ENCODE measurements at places on chromosomes 3 and 15.

DNA sequence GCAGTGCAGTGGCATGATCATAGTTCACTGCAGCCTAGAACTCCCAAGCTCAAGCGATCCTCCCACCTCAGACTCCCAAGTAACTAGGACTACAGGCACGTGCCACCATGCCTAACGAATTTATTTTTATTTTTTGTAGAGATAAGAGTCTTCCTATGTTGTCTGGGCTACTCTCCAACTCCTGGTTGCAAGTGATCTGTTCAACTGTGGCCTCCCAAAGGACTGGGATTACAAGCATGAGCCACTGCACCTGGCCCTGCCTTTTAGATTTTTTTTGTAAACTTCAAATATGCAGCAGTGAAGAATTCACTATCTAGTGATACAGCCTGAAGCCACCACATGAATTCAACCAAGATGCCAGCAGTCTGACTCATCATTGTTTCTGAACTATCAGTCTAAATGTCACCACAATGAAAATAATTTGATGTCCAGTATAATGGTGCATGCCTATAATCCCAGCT, 32.7 kb downstream of the UBXN7 start:
- DNase-seq = no peak

DNA sequence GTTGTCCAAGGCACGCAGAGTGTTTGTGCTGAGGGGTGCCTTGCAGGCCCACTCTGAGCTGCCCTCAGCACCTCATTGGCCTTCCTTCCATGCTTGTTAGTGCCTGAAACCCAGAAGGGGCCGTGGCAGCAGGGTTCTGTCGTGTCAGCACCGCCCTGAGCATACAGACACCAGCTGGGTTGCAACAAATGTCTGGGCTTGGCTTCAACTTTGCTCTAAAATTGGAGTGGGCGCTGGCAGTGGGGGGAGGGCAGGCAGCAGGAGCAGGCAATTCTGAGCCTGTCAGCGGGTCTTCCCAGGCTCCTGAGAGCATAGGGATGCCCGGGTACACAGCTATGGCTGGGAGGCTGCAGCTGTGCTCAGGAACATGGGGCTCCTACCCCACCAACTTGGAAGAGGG, 464.3 kb downstream of the EPHA3 start:
- no peak for DNase-seq

- DNase-seq = no peak
These were observed 55.8 kb downstream of the HHLA2 start for GRCh38 chr3:108352176-108352575.

DNA sequence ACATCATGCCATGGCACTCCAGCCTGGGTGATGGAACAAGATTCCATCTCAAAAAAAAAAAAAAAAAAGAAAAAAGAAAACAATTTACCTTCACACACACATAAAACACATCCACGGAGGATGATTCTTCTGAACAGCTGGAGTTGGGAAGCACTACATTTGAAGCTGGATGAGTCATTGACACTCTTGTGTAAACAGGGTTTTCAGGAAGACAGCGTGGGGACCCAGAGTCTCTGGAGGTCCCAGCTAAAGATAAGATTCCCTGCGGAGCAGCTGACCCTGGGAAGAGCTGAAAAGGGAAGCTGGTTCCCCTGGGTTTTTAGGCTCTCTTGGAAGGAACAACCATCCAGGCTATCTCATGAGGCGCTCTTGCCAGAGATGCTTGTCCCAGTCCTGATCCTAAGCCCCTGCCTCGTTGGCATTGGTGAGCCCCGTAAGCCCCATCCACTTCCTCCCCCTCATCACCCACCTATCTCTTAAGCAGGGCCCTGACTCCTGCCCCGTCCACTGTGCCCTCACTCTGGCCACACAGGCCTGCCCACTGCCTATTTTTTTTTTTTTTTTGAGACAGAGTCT, 32.0 kb upstream of the FURIN start:
- no peak for DNase-seq

DNA sequence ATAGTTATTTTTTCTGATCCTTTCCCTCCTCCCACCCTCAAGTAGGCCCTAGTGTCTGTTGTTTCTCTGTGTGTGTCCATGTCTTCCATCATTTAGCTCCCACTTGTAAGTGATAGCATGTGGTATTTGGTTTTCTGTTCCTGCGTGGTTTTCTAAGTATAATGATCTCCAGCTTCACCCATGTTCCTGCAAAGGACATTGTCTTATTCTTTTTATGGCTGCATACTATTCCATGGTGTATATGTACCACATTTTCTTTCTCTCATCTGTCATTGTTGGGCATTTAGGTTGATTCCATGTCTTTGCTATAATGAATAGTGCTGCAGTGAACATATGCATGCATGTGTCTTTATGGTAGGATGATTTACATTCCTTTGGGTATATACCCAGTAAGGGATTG, 145.7 kb upstream of the NR2E3 start:
- DNase-seq = no peak

DNA sequence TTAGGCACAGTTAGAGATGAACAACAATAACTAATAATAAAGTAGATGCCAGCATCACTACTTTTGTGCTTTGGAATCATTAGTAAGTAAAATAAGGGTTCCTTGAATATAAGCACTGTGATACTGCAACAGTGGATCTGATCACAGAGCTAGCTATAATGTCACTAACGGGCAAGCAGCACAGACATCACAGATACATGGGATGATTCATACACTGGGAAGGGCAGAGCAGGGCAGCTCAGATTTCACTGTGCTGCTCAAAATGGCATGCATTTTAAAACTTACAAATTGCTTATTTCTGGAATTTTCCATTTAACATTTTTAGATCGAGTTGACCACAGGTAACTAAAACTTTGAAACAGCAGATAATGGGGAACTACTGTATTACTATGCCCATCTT, 476.6 kb downstream of the FHIT start:
- no peak for DNase-seq

DNA sequence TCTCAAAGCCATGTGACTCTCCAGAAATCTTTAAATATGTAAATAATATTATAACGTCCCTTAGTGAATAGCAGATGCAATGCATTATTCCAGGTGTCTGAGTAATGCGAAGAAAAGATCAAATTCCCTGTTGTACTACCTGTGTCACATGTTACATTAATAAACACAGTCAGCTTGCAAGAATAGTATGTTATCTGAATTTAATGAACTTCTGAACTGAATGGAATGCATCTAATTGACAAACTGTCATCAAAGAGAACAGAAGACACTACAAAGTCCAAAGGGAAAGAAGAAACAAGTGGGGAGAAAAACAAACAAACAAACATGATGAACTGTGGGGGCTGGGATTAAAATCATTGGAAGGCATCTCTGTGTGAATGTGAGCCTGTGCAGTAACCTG, 508.8 kb downstream of the LPP start:
- no peak for DNase-seq

GRCh38 chr15:59976480-59977271, 27.4 kb upstream of the FOXB1 start:
- DNase-seq = no peak

DNA sequence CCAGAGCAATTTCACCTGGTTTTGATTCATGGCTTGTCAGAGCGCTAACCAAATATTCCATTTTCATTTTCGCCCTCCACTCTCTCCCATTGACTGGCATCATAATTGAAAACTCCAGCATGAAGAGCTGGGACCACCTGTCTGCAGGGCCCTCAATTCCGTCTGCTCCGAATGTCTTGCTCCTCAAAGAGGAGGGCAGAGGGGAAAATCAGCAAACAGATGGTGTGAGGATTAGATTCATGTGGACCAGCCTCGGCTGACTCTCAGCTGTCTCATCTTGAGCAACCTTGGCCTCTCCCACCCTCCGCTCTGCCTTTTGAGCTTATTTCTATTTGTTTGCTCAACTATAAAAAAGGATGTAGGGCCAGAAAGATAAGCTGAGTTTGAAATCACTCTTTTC, 512.2 kb upstream of the PPP2R3A start:
- DNase-seq = no peak

GRCh38 chr3:65978116-65978515, 60.6 kb downstream of the MAGI1 start:
- DNase-seq = no peak

DNA sequence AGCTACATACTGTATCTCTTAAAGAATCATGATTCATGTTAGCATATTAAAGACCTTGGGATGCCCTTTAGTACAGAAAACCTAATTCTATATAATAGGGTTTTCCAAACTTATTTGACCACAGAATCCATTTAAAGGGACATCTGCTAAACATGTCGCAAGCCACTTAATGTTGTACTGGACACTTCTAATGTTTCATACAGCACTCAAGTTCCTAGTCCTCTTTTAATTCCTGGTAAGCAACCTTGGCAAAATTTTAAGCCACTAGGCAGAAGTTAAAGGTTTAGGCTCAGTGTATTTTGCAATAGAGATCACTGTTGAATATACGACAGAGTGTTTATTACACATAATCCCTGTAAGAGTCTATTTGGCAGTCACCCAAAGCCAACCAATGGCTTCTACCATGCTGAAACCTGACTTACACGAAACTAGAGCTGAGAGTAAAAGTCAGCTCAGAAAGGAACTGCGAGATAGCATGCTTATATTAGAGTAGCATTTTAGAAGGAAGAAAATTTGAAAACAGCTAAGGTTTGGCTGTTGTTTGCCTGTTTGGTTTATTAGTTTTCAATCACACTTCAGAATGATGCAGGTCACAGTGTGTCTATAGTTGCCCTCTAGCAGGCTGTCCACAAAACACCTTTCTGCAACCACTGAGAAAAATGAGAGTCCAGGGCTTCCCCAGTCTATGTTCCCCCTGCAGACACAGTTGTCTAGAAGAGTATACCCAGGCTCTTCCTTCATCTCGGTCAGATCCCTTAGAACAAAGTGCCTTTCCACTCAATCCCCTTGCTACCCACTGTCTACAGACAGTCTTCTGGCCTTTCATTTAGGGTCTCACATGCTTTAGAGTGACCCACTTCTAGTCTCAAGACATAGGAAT, 104.4 kb downstream of the FMN1 start:
- DNase-seq = peak; percentile 79

- DNase-seq = no peak
These were observed 328.1 kb upstream of the ATP10A start for GRCh38 chr15:26191193-26191592.

- no peak for DNase-seq
These were observed 144.5 kb downstream of the MEX3B start for GRCh38 chr15:81901319-81901718.

- DNase-seq = peak; percentile 78
These were observed at the start of gene RASSF1 for GRCh38 chr3:50340448-50341329. Gene RASSF1 (minus strand): TSS chr3:50340836. CDS start chr3:50340805, 31 bp downstream.

DNA sequence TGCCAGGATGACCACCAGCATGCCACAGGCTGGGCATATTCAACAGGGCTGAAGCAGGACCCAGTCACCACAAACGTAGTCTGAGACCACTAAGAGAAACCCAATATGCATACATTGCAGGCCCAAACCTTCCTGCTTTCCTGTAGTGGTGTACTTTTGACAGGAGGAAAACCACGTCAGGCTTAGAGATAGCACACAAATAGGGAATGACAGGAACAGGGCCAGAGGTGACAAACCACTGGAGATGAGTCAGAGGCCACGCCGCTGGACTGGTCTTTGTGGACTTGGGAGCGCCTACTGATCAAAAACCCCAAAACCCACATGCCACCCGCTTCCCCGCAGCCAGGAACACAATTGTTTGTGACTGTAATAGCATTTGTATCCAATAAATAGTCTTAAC, 3.6 kb upstream of the EFCAB12 start:
- no peak for DNase-seq

- DNase-seq = no peak
These were observed 7.7 kb upstream of the FGD5 start for GRCh38 chr3:14810801-14811661.

GRCh38 chr15:61762676-61763075, 297.6 kb downstream of the VPS13C start:
- DNase-seq = no peak

DNA sequence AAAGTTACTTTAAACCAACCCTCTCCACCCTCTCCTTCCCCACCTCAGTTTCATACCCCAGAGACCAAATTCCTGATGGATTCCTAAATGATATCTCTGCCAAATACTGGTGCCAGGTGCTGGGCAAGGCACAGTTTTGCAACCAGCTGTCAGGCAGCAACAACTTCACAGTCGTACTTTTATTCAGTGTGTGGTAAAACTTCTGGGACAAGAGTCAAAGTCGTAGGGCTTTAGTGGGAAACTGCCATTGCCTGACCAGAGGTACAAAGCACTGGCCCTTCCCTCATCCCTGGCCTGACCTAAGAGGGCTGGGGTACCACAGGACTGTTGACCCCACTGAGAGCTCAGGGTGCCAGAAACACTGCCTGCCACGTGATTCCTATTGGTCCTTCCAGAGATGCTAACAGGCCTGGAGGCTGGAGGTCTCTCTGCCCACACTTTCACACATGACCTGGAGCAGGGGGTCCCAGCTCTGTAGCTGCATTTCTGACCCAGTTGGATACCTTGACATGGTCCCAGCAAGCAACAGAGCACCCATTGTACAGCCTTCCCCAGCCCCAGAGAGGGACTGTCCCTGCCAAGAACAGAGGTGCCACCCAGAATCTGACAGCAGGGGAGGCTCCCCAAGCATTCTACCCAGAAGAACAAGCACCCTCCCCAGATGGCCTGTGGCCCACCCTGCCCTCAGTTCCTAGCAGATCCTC, 59.9 kb downstream of the LIPC start:
- DNase-seq = no peak

- DNase-seq = peak; percentile 13
These were observed 620.3 kb upstream of the AGTR1 start for GRCh38 chr3:148077318-148077923.

DNA sequence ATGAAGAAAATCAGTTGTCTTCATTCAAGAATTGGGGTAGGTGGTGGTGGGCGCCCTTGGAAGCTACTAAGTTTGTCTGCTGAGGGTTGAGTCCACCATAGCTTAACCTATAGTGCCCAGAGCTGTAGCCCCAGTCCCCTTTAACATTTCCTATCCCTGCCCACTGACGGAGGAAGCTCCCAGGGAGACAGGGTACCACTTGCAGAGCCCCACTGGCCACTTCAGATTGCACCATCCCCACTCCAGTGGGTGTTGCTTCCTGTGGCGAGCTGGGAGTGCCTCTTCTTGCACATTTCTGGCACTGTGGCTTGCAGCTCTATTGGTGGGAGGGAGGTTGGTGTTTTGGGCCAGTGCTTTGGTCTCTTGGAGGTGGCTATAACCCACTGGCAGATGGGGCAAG, 2.7 kb downstream of the PXYLP1 start:
- no peak for DNase-seq

- DNase-seq = peak; percentile 34
These were observed 1.1 kb downstream of the TICRR start for GRCh38 chr15:89576417-89576773.

GRCh38 chr15:68276668-68277067, 877 bp upstream of the FEM1B start:
- DNase-seq = no peak

DNA sequence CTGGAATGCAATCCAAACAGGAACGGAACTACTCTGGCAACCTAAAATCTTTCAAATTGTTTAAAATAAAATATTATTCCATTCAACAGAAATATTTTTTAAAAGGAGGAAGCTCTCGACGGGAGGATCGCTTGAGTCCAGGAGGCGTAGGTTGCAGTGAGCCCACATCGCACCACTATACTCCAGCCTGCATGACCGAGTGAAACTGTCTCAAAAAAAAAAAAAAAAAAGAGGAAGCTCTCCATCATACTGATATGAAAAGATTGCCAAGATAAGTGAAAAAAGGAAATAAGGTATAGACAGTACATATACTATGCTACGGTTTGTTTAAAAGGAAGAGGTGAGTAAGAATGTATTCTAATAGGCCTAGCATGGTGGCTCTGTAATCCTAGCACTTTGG, 3.6 kb downstream of the RAD18 start:
- no peak for DNase-seq

GRCh38 chr3:169241630-169241990, 421.9 kb downstream of the MECOM start:
- DNase-seq = no peak

Measured in RPMI8226 (cell line).